ENCODE measurements at places on chromosomes 1 and 21.

GRCh38 chr1:156889802-156890580 is 3.5 kb upstream of the PEAR1 start:
- peak; percentile 68 for DNase-seq

GRCh38 chr1:218081358-218081757 is 203.7 kb upstream of the RRP15 start:
- DNase-seq = no peak

DNA sequence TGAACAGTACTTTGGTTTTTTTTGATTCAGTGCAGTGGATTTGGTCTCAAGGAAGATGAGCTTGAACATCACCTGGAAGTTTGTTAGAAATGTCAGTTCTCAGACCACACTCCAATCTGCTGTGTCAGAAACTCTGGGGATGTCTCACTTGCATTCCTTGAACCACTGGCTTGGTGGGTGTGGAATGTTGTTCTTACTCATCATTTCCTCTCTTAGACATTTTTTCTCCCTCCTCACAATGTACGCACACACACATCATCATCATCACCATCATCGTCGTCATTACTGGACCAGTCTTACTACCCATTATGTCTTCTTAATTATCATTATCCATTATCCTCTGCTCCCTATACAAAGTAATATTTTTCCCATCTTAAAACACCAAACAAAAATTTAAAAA is 91.9 kb upstream of the KCNK2 start:
- DNase-seq = no peak

GRCh38 chr1:66867501-66867900 is 57.2 kb downstream of the DNAI4 start:
- no peak for DNase-seq

- DNase-seq = no peak
These were observed 11.0 kb downstream of the TNN start for GRCh38 chr1:175078629-175079028.

- DNase-seq = no peak
These were observed 7.5 kb downstream of the PTPRU start for GRCh38 chr1:29243871-29244200.

GRCh38 chr1:206912445-206913095 is 9.2 kb downstream of the FCMR start:
- DNase-seq = peak; percentile 64

DNA sequence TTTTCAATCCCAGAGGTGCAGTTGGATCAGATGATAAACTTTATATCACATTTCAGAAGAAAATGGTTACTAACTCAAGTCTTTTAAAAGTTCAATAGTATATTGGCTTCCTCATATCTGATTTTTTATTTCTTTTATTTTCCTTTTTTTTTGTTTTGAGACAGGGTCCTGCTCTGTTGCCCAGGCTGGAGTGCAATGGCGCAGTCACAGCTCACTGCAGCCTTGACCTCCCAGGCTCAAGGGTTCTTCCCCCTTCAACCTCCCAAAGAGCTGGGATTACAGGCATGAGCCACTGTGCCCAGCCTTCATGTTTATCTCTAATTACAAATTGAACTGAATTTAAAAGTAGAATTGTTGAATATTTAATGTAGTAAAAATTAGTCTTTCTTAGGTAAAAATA is 13.9 kb downstream of the FLVCR1 start:
- no peak for DNase-seq

DNA sequence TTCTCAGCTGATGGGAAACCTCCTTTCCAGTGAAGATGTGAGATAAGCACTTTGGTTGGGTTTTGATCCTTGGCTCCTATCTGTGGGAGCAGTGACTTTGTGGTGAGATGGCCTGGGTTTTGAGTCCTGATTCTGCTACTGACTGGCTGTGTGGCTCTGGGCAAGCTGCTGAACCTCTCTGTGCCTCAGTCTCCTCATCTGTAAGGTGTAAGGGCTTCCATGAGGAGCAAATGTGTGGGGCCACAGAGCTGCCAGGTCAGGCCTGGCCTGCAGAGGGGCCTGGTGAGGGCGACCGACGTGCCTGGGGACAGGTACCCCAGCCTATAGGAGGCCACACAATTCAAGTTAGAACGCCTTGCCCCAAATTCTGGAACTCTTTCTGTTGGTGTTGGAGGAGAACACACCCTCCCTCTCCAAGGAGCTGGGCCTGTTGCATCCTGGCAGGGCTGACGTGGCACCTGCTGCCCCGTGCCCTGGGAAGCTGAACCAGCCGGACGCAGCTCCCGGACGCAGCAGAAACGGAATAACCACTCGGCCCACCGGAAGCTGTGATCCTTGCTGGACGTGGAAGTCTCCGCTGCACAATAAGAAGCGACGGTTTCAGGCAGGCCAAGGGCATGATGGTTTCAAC is 62.7 kb downstream of the AGPAT3 start:
- no peak for DNase-seq

- DNase-seq = no peak
These were observed 9.5 kb upstream of the PDIK1L start for GRCh38 chr1:26102119-26102518.

DNA sequence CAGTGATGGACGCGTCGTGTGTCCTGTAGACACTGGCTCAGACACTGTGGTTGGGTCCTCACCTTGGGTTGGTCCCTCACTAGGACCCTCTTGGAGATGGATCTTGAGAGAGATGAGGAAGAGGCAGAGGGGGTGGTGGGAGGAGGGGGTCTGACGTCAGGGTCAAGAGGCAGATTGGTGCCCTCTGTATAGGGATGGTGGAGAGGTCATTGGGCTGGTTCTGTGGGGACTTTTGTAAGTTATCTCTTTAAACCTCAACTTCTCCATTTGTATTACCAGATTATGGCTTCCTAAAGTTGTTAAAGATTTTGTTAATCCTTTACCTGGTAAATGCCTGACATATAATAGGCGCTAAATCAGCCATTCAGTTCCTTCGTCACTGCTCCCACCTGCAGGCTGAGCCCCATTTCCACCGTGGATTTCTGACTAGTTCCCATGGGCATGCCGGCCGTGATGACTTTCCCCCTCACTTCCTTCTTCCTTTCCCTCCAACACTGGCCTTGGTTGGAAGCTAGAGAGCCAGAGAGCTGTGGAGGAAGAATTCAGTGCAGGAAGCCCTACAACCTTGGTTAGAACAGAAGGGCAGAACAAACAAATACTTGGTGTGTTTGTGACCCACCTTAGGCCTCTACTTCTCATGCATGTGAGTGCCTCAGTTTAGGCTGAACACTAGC is 8.6 kb downstream of the H6PD start:
- no peak for DNase-seq

DNA sequence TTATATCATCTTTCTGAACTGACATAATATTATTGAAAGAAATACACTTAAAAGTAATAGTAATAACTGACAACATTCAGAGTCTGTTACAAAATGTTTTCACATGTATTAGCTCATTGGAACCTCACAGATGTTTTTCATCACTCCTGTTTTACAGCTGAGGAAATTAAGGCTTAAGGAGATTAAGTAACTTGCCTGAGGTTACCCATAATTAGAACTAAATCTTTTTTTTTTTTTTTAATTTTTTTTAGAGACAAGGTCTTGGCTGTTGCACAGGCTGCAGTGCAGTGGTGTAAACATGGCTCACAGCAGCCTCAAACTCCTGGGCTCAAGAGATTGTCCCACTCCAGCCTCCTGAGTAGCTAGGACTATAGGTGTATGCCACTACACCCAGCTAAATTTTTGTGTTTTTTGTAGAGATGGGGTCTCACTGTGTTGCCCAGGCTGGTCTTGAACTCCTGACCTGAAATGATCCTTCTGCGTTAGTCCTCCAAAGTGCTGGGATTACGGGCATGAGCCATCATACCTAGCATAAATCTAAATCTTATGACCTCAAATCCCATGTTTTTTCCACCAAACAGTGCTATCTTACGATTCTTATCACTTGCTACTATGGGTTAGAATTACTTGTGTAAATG is 64.7 kb upstream of the MACF1 start:
- DNase-seq = no peak

DNA sequence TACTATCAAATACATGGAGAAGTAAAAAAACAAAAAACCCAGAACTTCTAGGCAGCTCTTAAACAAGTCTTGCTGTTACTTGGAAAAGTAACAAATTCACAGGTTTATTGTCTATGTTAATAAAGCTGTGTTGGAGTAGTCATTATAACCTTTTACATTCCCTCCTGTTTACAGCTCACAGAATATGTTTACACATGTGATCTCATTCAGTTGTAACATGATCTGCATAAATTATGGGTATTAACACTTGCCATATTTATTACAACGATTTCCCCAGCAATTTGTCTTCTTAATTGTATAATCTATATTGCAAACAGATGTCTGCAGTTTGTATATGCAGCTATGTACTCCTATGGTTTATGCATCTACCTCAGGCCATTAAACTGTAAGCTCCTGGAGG is 28.6 kb downstream of the ERG start:
- no peak for DNase-seq

DNA sequence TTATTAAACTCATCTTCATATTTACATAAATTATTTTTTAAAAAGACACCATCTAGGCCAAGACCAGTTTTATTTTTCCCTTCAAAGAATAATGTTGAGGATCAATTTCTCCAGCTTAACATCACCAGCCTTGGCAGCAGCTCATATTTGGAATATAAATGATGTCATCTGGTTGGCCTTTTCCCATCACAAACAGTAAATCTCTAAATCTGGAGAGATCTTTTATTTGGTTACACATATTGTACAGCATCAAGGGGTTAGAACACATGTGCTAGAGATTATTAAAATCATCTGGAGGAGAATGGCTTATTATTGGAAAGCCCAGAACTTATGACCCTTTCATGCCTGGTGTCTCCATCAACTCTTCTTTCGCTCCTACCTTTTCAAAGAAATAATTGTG is 508.8 kb downstream of the PLPP3 start:
- no peak for DNase-seq
